Left renal pelvis (tissue), 4 donors: ENCODE measurements at places on chromosomes 5 and 9. TPM values are rescaled to one million over a fixed set of nuclear protein-coding genes. Genes with fewer than 3 reads are reported as not detected.
A peak's percentile ranks its signal among the peaks of the same experiment; 100 is the strongest.

GRCh38 chr5:75138689-75139088, 86.3 kb upstream of the GCNT4 start:
- no peak for DNase-seq

DNA sequence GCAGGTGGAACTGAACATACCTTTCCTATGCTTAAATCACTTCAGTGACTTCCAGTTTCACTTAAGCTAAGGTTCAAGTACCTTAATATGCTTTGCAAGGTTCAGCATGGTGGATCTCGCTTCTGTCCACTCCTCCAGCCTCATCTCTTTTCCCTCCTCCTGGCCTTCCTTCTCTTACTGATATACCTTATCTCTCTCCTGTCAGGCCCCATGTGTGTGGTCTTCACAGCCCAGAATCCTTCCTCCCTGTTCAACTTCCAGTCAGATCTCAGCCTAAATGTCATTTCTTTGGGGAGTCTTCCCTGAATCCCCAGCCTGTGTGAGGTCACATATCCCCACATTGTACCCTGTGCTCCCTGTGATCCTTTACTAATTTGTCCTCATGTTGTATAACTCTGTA, 87.7 kb downstream of the ANGPTL2 start:
- DNase-seq: no peak

DNA sequence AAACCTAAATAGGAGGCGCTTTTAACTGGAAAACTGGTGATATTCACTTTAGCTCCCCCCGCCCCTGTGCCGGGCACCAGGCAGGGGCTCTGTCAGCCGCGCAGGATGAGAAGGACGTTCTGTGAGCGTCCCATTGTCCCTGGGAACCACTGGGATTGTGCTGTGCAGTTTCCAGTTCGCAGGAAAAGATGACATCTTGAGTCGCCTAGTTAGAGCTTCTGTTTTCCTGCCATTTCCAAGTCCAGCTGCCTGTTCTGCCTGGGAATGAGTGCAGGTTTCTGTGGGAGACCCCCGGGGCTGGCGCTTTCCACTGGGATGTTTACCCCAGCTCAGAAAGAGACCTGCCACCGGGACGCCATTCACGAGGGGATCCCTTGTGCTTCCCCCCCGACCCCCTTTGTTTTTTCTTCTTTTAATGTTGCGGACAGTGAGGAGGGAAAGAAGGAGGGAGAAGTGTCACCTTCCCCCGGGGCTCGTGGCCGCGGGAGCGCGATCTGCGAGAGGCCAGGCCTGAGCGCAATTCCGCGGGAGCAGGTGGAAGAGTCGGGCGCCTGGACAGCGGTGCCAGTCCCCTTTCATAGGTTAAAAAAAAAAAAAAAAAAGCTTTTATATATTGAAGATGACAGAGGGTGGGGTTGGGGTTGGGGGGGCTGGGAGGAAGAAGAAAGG, 121.5 kb downstream of the RMI1 start:
- DNase-seq: no peak

DNA sequence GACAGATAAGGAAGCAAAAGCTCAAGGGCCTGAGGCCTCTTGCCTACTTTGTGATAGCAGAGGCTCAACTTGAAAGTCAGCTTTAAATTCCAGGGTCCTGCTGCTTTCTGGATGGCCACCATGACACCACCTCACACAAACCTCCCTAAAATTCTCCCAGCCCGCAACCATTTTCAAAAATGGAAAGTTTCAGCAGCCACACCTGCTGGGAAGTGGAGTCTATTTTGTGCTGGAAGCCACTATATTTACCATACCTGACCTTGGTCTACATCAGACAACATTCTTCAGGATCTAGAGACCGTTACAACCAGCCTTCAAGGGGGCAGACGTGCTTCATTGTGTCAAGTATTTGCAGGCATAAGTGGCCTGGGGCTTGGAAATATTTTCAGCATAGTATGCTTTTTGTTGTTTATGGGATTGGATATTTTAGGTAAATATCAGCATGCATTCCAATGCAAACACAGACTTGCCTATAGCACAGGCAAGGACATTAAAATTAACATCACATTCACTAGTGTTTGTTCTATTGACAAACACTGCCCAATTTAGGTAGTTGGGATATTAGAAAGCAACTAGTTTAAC, 50.9 kb downstream of the BOD1 start:
- no peak for DNase-seq

DNA sequence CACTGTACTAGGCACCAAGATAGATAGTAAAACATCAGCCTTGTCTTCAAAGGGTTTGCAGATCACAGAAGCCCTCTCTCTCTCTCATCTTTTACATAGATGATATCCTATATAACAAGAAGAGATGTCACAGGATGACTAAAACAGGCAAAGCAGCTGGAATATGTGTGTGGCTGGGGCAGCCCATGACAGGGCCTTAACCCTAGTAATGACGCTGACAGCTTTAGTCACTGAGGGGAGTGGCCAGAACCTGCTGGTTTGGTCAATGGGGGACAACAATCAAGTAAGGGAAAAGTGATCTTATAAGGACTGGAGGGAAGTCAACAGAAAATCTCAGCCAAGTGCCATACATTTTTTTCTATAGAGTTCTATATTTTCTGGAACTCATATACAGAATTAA, 41.9 kb upstream of the RIC1 start:
- no peak for DNase-seq

DNA sequence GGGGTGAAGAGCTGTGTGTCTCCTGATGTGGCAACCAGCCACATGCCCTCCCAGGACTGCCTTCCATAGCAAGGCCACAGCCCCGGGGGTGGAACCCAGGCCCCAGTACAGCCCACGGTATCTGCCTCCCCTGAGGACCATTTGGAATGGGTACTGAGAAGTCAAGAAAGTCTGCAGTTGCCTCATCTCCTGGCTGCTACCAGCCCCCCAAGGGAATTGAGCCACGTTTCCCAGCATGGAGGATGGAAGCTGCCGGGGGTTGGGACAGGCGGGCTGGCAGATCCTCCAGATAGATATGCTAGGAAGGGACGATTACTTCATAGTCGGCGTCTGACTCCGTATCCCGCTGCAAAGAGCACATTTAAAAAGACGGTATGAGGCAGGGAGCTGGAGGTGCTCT, 5.5 kb upstream of the DMRT2 start:
- DNase-seq: no peak

The CMYA5 gene
- 18.3 TPM for polyA plus RNA-seq

The FNIP1 gene
- polyA plus RNA-seq: 16.9 TPM

- DNase-seq: no peak
Measured at GRCh38 chr9:130347931-130348330, 82.4 kb downstream of the HMCN2 start.

- no peak for DNase-seq
Measured at GRCh38 chr9:90900130-90900529, 98.5 kb downstream of the SYK start.

The IL9 gene
- not detected for polyA plus RNA-seq

The FBP1 gene
- polyA plus RNA-seq: 57.4 TPM

DNA sequence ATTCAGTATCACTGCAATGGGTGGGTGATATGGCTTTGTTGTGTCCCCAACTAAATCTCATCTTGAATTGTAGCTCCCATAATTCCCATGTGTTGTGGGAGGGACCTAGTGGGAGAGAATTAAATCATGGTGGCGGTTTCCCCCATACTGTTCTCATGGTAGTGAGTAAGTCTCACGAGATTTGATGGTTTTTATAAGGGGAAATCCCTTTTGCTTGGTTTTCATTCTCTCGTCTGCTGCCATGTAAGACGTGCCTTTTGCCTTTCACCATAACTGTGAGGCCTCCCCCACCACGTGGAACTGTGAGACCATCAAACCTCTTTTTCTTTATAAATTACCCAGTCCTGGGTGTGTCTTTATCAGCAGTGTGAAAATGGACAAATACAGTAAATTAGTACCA, 9.5 kb upstream of the NANS start:
- DNase-seq: no peak

DNA sequence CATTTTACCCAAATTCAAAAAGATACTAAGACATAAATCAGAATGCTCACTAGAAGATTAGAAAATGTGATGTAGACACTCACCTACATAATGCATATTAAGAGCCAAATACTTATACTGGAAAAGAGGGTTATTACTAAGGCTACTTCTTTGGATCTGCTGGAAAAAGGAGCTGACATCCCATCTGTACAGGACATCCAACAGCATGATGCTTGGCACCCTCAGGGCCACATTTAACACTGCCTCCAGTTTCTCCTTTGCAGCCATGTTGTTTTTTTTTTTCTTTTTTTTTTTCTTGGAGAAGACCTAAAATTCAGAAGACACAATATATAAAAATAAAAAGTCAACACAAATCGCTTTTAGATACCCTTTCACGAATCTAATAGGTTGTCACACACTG, 6.0 kb downstream of the RNF145 start:
- DNase-seq: no peak

DNA sequence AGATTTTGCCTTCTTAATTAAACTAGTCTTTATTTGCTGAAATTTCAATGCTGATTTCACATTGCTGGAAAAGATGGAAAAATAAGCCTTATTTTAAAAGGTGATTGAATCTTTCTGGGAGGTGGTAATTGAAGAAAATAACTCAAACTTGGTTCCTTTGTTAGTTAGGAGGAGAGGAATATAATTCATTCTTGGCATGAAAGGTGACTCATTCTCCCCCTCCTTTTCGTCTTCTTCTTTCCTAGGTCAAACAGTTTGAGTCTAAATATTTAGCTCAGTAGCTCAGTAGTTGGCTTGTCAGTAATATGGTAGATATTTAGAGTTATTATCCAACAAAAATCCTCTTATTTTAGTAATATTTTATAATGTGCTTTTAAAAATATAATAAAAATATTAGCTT, 353.9 kb upstream of the MEF2C start:
- DNase-seq: no peak

- DNase-seq: no peak
Measured at GRCh38 chr9:35415402-35416097, 74.4 kb upstream of the RUSC2 start.

The ARL14EPL gene
- not detected for polyA plus RNA-seq

- no peak for DNase-seq
Measured at GRCh38 chr9:119880361-119880760, 511.1 kb upstream of the BRINP1 start.

DNA sequence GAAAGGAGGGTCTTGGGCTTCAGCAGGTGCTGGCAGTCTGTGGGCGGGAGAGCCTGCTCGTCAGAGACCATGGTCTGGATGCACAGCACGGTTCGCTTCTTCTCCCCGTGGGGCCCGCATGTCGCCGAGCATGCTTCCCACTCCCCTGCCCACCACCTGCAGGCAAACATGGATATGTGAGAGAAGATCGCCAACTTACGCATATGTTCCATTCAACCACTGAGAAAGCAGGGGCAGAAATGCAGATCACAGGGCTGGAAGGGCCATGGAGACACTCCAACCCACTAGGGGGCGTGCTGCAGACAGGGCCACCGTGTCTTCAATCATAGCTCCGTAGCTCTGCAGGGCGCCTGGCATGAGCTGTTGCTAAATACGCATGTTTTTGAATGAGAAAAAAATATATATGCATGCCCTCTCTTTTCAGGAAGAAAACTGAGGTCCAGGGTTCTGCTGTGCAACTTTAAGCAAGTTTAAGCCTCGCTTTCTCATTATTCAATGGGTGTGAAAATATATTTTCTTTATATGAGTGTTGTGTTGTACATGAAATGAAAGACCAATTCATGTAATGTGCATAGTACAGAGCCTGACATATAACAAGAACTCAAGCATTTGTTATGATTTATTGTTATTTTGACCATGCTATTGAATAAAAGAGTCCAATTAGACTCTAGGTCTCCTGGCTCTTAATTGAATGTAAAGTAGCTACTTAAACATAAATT, 148.0 kb downstream of the TARS1 start:
- no peak for DNase-seq

The WDR38 gene
- polyA plus RNA-seq: 0.11 TPM

DNA sequence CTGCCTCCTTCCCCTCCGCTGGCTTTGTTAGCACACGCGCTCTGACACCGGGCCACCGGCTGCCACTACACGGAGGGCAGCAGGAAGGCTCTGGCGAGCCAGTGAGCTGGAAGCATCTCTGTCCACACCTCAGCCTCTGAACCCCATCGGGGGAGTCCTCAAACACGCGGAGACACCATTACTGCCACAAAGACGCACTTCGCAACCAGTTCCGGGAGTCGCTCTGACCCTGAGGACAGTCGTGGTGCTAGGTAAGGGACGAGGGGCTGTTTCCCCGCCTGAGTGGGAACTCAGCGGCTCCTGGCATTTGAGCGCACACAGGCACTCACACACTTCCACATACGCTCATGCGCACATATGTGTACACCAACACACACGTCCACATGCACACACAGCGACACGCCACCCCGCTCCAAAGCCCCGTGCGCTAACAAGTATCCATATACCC, 160.0 kb downstream of the C9orf152 start:
- DNase-seq: no peak

DNA sequence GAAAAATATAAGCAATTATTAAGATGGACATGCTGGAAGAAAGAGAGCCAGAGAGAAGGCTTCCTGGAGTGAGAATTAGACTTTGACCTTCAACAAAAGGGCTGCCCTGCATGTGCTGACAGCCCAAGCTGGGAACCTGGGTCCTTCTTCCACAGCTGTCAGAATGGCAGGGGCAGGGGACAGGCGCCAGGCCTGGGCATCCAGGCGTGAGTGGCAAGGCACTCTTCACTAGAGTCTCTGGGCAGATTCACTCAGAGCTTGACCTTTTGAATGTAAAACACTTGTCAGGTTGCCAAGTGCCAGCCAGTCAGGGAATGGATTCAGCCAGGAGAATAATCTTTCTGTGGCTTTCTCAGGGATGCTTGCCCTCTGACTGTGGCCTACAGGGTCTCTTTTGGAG, 119.1 kb upstream of the CLINT1 start:
- no peak for DNase-seq

GRCh38 chr5:116437922-116438578, 136.6 kb downstream of the SEMA6A start:
- no peak for DNase-seq

GRCh38 chr9:16000811-16001210, 448.0 kb downstream of the CCDC171 start:
- DNase-seq: no peak

The GNA14 gene
- 13.7 TPM for polyA plus RNA-seq

GRCh38 chr5:79857714-79858409, 133.2 kb downstream of the MTX3 start:
- DNase-seq: peak; percentile 52

DNA sequence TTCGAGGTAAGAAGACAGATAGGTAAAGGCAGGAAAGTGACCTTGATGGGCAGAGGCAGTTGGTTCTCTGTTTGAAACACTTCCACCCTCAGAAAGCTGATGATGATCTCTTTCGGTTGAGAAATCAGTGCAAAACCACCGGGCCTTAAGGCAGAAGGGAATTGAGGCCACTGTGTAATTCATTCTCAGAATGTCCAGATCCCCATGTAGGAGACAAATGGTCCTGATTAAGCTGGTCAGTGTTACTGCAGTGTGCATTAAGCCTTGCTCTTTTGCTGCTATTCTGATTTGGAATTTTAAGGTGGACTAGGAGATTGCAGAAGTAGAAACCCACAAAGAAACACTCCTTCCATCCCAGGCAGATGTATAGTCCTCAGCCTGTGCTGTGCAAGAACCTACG, 255.2 kb downstream of the ARHGAP26 start:
- no peak for DNase-seq

The RAB3C gene
- 2.0 TPM for polyA plus RNA-seq
